ENCODE measurements at places on chromosomes 5 and 9.

GRCh38 chr5:10885026-10885425, 124.0 kb upstream of the DAP start:
- no peak for DNase-seq

GRCh38 chr9:20333991-20334390, 288.3 kb downstream of the MLLT3 start:
- DNase-seq, result no peak

DNA sequence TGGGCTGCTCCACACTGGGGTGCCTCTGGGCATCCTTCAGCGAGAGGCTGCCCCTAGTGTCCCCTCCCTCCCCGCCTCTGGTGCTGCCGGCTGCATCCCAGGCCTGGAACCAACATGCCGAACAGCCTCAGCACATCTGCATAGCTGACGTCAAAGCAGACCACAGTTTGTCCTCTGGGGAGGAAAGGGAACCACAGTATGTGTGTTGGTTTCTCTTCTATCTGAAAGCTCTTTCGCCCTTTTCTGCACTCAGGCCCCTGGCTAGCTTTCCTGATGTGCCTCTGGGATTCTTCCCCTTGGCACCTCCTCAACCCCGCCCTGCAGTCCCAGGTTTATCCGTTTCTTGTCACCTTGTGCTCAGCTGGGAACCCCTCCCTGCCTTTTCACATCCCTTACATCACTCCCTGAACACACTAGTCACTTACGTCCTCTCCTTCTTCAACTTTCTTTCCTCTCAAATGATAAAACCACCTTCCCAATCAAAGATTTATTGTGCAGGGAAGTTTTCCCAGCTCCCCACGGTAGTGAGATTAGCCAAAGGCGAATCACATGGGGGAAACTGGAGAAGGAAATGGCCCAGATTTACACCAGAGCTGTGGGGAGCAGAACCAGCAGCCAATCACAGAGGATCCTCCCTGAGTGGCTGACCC, 35.5 kb upstream of the B4GALT1 start:
- DNase-seq, result no peak

DNA sequence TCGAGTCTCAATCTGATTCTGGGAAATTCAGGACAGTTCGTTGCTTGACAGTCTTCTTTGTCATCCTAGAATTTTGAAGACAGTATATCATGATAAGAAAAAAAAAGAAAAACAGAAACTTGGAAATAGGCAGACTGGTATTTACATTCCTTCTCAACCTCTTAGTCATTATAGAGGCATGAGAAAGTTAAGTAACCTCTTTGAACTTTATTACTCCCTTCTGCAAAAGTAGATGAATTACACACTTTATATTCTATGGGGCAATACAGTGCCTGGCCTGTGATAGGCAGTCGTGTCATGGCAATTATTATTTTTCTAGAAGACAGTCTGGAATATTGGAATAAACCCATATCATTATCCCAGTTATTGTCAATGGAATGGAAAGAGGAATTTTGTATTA, 828.9 kb downstream of the TLR4 start:
- no peak for DNase-seq

DNA sequence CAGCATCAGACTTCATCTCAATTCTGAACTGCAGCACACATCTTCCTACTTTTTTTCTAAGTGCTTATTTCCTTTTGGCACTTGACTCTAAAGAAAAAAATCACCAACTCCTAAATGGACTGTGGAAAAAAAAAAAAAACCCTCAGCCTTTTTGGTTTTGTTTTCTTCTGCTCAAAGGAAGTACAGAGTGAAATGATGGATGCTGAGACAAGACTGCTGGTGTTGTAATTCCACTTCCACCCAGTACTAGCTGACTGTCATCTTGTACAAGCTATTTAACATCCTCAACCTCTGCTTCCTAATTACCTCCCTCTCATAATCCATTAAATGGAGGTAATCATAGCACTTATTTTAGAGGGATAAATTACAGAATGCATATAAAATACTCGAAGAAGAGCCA, 171.5 kb upstream of the GNA14 start:
- DNase-seq, result no peak

- DNase-seq, result no peak
Observed at GRCh38 chr5:16727755-16728325, 111.0 kb upstream of the RETREG1 start.

- no peak for DNase-seq
Observed at GRCh38 chr9:37200433-37201005, 80.1 kb downstream of the ZCCHC7 start.

DNA sequence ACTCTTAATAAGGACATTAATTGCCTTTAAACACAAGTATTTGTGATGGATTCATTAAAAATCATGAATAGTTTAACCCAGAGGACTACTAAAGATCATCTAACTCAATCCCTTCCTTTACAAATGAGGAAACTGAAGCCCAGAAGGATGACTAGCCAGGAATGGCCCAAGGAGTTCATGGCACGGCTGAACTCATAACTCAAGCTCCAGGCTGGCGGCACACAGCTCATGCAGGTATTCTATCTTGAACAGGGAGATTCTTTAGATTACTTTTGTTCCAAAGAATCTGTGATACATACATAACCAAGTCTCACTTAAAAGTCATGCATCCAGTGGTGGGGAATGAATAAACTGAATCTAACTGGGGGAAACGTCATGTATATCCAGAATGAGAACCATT, 495.5 kb downstream of the ACTL7B start:
- no peak for DNase-seq

DNA sequence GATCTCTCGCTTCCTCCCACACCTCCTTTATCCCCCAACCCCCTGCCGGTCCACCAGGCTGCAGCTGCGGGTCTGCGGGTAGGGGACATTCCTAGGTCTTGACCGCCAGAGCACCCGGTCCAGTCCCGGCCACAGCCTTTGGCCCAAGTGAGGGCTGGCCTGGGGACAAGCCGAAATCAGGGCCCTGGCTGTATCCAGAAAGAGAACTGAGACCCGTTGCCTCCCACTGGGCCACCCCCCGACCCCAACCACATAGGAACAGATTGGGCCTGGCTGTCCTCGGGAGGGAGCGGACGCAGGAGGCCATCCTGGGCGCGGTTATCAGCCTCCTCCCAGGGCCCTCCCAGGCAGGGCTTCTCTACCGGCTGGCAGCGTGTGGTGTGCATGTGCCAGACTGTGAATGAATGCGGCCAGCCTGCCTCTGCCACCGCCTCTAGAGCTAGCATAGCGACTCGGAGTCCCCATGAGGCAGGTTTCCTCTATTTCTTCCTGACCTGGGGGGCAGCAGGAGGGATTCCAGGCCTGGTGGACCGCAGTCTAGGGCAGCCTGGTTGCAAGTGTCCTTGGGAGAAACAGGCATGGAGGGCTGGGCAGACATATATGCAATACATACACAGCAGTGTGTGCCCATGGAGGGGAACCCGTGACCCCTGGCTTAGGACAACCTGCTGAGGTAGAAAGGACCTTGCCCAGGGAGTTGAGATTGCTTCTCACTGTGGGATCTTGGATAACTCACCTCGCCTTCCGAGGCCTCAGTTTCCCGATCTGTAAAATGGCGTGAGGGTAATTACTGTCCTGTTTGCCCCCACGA, 1.2 kb downstream of the N4BP3 start:
- DNase-seq, result no peak

GRCh38 chr5:64969578-64969977, 200.8 kb downstream of the CWC27 start:
- no peak for DNase-seq

DNA sequence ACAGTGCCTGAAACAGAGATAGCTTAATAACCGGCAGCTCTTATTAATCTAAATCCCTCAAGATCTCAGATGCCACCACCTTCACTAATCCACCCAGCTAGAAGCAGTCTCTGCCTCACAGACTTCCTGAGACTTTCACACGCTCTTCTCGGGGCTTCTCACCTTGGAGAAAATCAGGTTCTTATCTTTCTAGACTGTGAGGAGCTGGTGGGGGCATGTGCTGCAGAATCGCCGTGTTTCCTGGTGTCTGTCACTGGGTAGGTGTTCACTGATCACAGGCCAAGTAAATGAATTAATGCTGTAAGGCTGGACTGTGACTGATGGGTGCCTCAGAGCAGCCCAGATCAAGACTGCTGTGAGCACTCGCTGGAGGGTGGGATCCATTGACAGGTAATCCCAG, 101.7 kb downstream of the PSD2 start:
- DNase-seq, result no peak

DNA sequence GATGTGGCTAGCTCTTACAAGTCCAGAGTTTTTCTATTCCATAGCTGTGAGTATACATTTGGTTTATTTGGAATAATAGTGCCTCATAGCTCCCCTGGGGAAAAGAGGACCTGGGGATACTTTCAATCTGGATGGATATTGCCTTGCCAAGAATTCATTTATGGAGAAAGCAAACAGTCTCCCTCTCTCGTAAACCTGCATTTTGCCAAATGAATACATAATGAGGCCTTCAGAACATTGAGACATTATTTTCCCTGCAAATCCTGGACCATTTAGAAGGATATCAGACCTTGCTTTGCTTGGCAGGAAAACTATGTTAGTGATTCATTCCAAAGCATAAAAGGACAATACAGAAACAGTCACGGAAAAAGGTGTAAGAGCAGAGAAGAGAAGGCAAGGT, 569.6 kb upstream of the BRINP1 start:
- DNase-seq, result no peak

DNA sequence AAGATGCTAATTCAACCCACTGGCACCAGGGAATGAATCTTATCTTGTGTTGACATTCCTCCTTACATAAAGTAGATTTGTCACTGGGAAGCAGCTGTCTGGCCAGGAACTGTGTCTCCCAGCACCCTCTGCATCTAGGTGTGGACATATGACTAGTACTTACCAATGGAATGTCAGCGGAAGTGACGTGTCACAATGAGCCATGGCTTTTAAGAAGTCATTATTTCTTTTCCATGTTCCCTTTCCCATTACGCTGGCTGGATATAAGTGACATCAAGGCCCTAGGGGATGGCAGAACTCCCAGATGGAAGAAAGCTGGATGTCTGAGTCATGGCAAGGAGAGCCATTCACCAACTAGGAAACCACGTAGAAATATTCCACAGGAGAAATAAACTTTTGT, 84.7 kb upstream of the MAST4 start:
- DNase-seq, result no peak

DNA sequence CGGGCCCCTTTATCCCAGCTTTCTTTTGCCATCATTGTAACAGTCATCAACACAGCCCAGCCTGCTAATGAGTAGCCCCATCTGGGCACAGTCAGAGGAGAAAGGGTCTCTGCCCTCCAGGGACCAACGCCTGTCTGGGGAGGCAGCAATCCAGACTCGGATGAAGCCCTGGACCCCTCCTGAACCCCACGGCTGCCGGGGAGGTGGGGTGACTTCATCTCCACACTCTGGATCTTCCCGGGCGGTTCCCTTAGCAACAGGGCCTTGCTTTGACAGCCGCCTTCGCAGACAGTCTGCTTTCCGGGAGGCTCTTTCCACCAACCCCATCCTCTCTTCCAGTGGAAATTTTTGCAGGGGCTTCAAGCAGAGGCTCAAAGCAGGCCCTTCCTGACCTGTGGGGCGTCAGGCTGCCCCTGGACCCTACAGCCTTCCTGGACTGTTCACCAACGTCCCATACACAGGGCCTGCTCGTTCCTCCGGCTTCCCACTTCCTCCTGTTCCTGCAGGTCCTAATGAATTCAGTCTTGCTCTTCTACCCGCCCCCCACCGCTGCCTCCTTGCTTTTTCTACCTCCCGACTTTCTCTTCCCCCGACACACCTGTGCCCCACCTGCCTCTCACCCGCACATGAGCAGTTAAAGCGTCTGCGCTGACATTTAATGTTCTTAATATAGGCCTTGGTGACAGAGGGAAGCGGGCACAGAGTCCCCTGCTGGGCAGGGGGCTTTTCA, 161.7 kb upstream of the MVB12B start:
- no peak for DNase-seq

GRCh38 chr5:180139731-180140055, 68.1 kb upstream of the RNF130 start:
- no peak for DNase-seq

DNA sequence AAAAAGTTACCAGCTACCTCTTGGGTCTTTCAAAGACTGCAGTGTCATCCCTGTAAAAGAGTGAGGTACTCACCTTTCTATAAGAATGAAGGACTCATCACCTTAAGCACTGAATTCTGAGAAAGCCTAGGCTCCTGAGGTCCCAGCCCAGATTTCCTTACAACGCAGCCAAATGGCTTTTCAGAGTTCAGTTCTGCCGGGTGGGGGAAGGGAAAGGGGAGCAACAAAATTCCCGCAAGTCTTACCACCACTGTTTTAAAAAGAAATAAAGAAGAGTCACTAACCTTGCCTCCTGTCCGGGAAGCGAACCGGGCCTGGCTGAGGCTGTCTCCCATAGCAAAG, 373 bp downstream of the ADAMTS12 start:
- no peak for DNase-seq

DNA sequence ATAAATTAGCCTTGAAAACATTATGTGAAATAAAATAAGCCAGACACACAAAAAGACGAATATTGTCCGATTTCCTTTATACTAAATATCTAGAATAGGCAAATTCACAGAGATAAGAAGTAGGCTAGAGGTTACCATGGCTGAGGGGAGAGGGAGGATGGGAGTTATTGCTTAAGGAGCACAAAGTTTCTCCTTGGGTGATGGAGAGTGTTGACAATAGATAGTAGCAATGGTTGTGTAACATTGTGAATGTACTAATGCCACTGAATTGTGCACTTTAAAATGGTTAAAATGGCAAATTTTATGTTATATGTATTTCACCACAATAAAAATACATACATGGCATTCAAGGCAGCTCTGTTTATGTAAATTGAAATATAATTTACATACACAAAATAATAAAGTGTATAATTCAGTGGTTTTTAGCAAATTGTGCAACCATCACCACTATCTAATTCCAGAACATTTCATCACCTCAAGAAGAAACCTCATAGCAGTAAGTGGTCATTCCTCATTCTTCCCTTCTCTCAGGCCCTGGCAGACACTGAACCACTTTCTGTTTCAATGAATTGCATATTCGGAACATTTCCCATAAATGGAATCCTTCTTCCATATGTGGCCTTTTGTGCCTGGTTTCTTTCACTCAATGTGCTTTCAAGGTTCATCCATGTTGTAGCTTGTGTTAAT, 59.2 kb downstream of the NDST1 start:
- no peak for DNase-seq

DNA sequence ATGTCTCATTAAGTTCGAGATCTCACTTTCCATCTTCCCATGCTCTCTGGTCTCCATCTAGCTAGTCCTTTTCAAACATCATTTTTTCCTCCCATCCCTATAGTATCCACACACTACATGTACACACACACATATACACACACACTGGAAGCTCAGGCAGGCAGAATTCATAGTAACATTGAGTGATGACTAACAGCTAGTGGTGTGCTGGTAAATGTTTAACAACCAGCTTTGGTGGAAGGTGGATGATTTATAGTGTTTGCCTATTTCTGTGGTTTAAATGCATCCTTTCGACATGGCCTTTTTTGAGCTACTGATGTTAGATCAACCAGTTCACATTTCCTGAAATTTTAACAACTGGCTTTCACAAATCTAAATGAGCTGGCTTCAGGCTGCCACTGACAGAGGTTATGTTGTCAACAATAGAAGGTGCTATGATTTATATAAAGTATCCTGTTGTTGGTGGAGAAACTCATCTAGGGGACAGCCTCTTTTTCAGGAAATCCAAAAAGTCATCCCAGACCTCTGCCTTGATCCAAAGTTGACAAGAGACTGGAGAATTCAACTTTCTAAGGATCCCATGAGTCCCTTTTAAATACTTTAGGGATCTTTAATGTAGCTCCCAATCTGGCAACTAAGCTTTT, 117.8 kb downstream of the CCDC192 start:
- DNase-seq, result no peak

GRCh38 chr5:176704355-176704754, 57.1 kb downstream of the TSPAN17 start:
- no peak for DNase-seq

- DNase-seq, result no peak
Observed at GRCh38 chr5:35247648-35248034, 17.4 kb upstream of the PRLR start.

- no peak for DNase-seq
Observed at GRCh38 chr9:36942891-36943290, 91.2 kb downstream of the PAX5 start.
